ENCODE measurements at places on chromosomes 4 and X.

DNA sequence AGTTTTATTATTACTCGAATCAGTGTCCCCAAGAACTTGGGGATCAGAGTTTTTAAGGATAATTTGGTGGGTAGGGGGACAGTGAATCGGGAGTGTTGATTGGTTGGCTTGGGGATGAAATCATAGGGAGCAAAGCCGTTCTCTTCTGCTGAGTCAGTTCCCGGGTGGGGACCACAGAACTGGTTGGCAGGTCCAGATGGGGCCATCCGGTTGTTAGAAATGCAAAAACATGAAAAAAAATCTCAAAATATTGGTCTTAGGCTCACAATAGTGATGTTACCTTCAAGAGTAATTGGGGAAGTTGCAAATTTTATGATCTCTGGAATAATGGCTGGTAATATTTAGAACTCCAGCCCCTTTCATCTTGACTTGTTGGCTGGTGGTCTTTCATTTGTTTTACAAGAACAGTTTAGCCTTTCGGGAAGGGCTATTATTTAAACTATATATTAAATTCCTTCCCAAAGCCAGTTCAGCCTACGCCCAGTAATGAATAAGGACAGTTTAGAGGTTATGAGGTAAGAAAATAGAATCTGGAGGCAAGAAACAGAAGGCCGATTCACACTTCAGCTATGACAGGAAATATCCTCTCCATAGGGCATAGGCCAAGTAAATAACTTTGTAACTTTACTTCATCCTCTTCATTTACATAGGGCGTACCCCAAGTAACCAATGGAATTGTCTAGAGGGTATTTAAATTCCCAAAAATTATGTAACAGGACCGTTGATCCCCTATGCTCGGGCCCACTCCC lies 164.1 kb upstream of the STS start:
- no peak overlapping the region for H3K4me3 ChIP-seq
- no peaks in the 10 kb centered on the region for H3K4me1 ChIP-seq
- no peak overlapping the region for H3K27ac ChIP-seq
- H3K36me3 ChIP-seq: no peaks in the 10 kb centered on the region
- H3K27me3 ChIP-seq: no peaks in the 10 kb centered on the region

GRCh38 chrX:108307132-108308085 lies 130.8 kb downstream of the COL4A6 start:
- no peaks in the 10 kb centered on the region for H3K27me3 ChIP-seq
- no peaks in the 10 kb centered on the region for H3K36me3 ChIP-seq
- no peak for DNase-seq

DNA sequence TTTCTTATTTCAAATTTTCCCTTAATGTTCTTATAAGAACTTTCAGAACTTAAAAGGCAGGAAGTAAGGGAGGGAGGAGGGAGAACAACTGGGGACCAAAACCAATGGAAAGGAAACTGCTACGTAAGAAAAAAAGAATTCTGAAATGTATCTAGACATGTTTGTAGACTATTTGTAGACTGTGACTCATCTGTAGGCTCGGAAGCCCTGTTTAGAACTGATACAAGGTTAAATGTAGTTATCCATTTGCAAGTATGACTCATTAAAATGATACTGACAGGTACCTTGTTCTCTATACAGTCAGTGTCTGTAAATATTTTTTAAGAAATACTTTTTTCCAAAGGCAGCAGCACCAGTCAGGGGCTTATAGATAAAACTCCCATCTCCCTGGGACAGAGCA lies 202.0 kb downstream of the DHX15 start:
- no peak overlapping the region for H3K4me3 ChIP-seq
- no peaks in the 10 kb centered on the region for H3K27me3 ChIP-seq
- H3K36me3 ChIP-seq: no peaks in the 10 kb centered on the region
- no peak overlapping the region for H3K27ac ChIP-seq
- DNase-seq: no peak
- no peaks in the 10 kb centered on the region for H3K4me1 ChIP-seq

DNA sequence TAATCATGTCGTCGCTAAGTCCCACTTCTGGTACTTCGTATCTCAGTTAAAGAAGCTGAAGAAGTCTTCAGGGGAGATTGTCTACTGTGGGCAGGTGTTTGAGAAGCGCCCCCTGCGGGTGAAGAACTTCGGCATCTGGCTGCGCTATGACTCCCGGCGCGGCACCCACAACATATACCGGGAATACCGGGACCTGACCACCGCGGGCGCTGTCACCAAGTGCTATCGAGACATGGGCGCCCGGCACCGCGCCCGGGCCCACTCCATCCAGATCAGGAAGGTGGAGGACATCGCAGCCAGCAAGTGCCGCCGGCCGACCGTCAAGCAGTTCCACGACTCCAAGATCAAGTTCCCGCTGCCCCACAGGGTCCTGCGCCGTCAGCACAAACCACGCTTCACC lies 11.3 kb downstream of the PNCK start:
- H3K4me3 ChIP-seq: no peak overlapping the region
- H3K27ac ChIP-seq: no peak overlapping the region
- no peaks in the 10 kb centered on the region for H3K27me3 ChIP-seq
- no peaks in the 10 kb centered on the region for H3K4me1 ChIP-seq

DNA sequence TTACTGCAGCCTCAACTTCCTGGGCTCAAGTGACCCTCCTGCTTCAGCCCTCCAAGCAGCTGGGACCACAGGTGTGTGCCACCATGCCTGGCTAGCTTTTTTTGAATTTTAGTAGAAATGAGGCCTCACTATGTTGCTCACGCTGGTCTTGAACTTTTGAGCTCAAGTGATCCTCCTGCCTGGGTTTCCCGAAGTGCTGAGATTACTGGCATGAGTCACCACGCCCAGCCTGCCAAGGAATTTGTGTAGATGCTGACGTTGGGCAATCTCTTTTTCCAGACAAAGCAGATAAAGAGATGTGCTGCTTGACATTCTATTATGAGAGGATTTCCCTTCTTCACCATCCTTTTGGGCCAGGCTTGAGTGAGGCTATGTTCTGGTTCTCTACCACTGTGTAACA lies 254.5 kb upstream of the RPS6KA3 start:
- H3K36me3 ChIP-seq: no peaks in the 10 kb centered on the region
- no peaks in the 10 kb centered on the region for H3K27me3 ChIP-seq
- no peak for DNase-seq
- no peak overlapping the region for H3K27ac ChIP-seq
- no peak overlapping the region for H3K4me3 ChIP-seq
- no peaks in the 10 kb centered on the region for H3K4me1 ChIP-seq

GRCh38 chr4:121676345-121677075 lies 20.3 kb downstream of the ANXA5 start:
- H3K4me1 ChIP-seq: no peaks in the 10 kb centered on the region
- DNase-seq: no peak
- peaks cover 47% of the 10 kb centered on the region for H3K36me3 ChIP-seq
- H3K27ac ChIP-seq: no peak overlapping the region
- H3K27me3 ChIP-seq: no peaks in the 10 kb centered on the region

Measured in thoracic aorta (tissue), 2 donors.